Karpas-422 (cell line): ENCODE measurements at places on chromosomes 12 and 14. TPM values are rescaled to one million over a fixed set of nuclear protein-coding genes. Genes with fewer than 3 reads are reported as not detected.

DNA sequence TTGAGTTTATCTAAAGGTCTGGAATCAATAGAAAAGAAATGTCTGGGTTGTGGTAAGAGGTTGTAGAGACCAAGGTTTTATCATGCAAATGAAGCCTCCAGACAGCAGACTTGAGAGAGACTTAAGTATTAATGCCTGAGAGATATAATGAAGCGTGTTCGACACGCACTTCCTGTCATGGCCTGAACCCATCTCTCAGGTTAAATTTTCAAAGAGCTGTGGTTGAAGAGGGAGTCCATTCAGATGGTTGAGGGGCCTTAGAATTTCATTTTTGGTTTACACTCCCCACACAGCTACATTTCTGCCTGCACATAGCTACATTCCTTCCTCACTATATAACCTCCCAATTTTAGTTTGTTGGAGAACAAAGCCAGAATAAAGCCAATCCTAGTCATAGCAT, 10.1 kb upstream of the CLEC12A start:
- no peak for DNase-seq

DNA sequence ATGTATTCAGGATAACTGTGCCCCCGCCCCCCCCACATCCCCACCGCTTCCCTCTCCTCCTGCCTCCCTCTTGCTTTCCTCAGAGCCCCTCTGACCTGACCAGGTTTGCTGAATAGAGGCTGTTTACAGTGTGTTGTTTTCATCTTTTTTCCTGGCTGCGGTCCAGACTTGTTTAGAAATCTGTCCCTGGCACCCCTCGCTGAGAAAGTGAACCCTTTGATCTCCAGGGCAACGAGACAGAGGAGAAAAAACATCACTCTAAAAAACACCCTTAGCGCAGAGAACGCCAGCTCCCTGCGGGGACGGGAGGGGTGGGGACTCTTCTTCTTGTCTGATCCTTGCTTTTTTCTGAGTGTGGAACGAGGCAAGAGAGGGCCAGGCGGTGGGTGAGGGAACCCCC, 22.5 kb downstream of the SDS start:
- no peak for DNase-seq

DNA sequence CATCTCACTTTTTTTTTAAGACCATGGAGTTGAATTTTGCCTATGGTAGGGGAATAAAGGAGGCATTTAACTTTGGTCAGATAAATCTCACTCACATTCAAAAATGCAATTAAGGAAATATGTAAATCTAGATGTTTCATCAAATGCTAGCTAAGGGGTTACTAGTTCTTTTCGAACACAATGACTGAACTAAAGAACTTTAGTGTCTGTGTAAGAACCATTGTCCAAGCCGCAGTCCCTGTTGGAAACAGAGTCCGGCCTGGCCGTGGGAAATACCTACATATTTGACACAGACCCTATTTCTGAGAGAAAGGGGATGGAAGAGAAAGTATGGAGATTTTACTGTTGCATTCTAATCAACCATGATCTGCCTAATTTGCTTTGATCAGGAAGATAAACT, 17.4 kb downstream of the LGR5 start:
- no peak for DNase-seq

- peak; percentile 92 for DNase-seq
Observed at GRCh38 chr14:64303471-64303917, 9.3 kb upstream of the ESR2 start.

DNA sequence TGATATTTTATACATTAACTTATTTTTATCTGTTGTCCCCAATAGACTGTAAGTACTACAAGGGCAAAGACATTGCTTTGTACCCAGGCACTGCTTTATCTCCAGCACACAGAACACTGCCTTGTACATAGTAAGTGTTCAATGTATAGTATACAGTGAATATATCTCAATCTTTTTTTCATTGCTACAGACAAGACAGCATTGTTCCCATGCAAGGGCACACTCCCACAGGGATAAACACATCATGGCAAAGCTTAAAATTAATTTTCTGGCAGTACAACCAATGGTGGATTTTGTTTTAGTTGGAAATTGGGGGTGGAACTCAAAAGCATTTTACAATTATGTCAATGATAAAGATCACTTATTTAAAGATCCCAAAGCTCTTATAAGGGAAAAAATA, 112.3 kb upstream of the EEA1 start:
- no peak for DNase-seq

- no peak for DNase-seq
Observed at GRCh38 chr12:54683398-54683797, 35.2 kb upstream of the DCD start.

DNA sequence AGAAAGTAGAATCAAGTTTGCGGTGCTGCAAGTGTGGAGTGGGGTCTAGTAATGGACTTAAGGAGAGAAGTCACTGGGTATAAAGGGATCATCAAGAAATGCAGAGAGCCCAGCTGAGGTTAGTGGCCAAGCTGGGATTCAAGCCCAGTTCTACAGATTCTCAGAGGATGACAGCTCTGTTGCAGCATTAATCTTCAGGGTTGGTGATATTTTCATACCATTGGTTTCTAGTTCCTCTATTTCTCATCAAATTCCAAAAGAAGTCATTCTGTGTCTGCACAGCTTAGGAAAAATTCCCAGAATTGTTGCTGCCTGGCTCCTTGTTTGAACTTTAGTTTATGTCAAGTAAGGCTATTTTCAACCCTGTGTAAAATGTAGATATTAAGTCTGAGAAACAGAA, 169.5 kb upstream of the NTF3 start:
- no peak for DNase-seq

- no peak for DNase-seq
Observed at GRCh38 chr14:22526744-22527143, 62.3 kb downstream of the DAD1 start.

DNA sequence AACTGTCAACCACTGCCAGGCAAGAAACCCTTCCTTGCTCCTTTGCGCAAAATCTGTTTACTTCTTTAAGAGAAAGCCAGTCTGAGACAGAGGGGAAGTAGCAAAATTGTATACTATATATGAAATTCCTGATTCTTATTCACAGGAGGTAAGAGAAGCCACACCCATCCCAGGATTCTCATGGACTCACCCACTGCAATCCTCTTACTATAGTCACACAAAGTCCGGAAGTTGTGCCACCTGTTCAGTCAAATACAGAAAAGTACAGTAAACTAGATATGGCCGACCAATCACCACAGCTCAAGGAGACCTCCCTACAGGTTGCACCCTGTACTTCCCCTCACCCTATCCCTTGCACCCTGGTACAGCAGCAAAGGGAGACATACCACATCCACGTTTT, 2.9 kb downstream of the PRMT5 start:
- DNase-seq = no peak

GRCh38 chr14:103104389-103104653, 9.8 kb downstream of the EXOC3L4 start:
- no peak for DNase-seq

- DNase-seq = no peak
Observed at GRCh38 chr14:56449670-56450213, 129.9 kb upstream of the TMEM260 start.

DNA sequence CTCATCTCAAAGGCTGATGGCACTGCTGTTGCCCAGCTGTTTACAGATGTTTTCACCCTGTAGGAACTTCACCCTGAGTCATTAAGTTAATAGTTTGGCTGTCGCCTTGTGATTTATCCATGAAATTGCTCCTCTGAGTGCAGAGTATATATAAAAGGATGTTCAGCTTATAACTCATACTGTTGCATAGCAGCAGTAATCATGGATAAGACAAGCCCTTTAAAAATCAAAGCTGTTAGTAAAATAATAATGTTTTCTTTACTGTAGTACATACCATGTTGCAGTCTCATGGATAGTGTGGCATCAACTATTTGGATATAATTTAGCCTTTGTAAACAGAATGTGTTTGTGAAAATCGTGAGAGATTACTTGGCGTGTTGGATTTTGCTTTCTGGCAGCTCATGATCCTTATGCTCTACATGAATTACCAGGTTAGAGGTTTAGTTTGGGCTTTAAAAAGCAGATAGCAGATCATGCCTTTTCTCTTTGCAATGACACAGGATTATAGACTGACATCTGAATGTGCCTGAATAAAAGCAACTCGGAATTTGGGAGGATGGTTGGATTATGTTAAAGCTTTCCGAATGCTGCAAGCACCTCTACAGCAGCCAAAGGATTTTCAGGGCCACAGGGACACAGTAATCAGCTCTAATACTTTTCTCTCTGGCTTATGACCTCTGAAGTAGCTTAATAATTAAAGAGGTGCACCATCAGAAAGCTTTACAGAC, 279.7 kb upstream of the ATP2B1 start:
- DNase-seq = no peak

DNA sequence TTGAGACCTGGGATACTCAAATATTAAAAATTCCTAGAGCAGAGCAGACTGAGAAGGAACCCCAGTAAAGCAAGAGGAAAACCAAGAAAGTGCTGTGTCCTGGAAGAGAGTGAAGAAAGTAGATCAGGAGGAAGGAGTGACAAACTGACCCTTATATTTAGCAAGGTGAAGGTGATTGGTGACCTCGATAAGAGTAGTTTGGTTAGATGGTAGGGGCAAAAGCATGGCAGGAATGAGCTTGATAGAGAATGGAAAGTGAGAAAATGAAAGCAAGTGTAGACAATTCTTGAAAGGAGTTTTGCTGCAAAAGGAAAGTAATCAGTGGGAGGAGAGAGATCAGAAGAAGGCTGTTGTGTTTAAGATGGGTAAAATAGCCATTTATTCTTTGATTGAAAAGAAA, 51.1 kb downstream of the RASSF8 start:
- DNase-seq = no peak

DNA sequence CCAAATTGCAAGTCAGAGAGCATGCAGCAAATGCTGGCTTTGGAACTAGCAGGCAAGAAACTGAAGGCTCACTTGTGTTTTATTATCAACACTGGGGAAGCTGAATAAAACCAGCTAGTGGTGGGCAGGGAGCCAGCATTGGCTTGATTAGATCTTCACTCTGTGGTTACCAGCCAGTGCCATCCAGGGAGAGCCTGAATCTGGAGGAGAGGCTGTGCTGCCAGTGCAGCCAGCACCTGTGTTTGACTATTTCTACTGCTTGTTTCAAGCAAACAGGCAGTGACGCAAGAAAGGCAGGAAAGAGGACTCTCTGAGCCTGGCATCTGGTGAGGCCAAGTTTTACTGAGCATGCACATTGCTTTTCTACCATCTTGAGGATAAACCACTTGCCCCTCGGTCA, 247.0 kb downstream of the PHLDA1 start:
- no peak for DNase-seq

- DNase-seq = no peak
Observed at GRCh38 chr14:54698501-54698900, 131.6 kb downstream of the SAMD4A start.

GRCh38 chr14:93959239-93960107, 16.9 kb downstream of the ASB2 start:
- peak; percentile 80 for DNase-seq

- DNase-seq = no peak
Observed at GRCh38 chr12:130100634-130101362, 61.5 kb upstream of the FZD10 start.

DNA sequence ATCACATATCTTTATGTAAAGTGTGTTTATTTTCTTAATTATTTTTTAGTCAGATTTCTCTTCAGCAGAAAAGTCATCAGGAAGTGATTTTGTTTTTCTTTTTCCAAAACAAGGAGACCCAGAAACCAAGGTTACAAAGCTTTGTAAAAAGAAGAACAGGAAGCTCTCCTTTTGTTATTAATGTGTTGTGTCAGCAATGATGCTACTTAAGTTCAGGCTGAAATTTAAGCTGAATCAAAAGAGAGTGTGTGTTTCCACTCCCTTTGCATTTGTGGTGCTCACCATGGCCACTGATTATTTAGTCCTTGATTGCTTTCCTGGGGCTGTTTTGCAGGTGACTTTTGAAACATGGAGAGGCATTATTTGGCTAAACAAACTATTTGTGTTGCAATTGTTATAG, 155.3 kb upstream of the ATP2B1 start:
- DNase-seq = peak; percentile 49

- DNase-seq = no peak
Observed at GRCh38 chr14:53881921-53882320, 74.7 kb downstream of the BMP4 start.

DNA sequence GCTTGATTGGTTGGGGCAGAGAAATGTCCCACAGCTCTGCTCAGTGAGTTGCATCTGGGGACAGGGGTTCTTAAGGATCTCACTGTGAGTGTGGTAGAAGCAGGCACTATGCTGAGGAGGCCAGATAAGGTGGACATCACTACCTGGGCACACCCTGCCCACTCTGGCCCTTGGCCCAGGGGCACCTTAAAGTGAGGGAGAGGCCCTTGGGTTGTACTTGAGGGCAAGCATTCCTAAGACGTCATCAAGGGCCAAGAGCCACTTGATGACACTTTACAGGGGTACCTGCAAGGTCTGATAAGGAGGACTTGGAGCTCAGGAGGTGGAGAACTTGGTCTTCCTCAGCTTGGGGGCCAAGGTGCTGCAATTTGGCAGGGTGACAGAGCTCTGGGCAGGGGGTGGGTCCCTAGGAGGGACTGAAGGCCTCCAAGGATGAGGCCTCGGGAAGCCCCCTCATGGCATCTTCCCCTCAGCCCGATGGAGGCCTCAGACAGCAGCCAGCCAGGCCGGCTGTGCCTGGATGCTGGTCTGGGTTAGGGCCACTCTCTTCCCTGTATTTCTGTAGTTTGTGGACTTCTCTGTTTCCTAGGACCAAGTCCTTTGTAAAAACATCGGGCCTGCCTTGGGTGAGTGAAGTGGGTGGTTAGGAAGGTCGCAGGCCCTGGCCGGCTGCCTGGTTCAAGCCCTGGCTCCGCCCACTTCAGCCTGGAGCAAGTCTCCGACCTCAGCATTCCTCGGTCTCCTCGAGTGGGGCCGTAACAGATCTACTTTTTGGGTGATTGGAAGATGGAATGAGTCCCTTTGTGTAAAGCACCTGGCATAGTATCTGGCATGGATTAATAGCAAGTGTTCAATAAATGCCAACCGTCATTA, 24.8 kb downstream of the GPR68 start:
- DNase-seq = no peak

- no peak for DNase-seq
Observed at GRCh38 chr12:52063981-52064649, 5.7 kb upstream of the ATG101 start.

DNA sequence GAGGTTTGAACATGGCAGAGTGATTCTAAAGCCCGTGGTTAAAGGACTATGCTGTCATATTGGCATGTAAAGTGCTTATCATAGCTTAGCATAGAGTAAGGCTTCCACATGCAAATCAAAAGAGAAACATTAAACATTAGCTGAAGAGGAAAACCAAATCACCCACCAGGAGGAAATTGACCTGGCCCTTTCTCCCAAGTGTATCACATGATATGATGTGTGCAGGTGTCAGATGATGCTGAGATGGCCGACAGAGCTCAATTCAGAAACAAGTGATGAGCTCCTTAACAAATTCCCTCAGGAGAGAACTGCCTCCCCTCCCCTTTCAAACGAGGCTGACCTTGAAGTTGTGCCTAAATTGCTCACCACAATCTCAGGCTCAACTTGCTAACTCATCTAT, 217.1 kb upstream of the BTG1 start:
- DNase-seq = no peak

Gene SOAT2
- not detected in 2 replicates for total RNA-seq

Gene NPFF
- total RNA-seq = 1.0 TPM in 1 of 2 replicates, not detected in the other

Gene KRT79
- not detected in 2 replicates for total RNA-seq

Gene ETNK1
- 43.9 and 93.7 TPM in 2 replicates for total RNA-seq

Gene RD3L
- total RNA-seq = not detected in 2 replicates

Gene PARPBP
- 13.7 and 49.6 TPM in 2 replicates for total RNA-seq

Gene IQSEC3
- total RNA-seq = not detected in 2 replicates

Gene GPR137C
- 0.22 and 0.26 TPM in 2 replicates for total RNA-seq

Gene PLXNC1
- 7.9 and 11.9 TPM in 2 replicates for total RNA-seq

Gene RERG
- total RNA-seq = not detected in 2 replicates

Gene CLEC4D
- not detected in 2 replicates for total RNA-seq

Gene PLCZ1
- total RNA-seq = not detected in 2 replicates
